Fibroblast of lung (primary cell): ENCODE measurements at places on chromosomes 5 and 9. TPM values are rescaled to one million over a fixed set of nuclear protein-coding genes. Genes with fewer than 3 reads are reported as not detected.

The SPAG8 gene
- 1.0 and 1.3 TPM in 2 replicates for total RNA-seq

The FAM153A gene
- not detected in 2 replicates for total RNA-seq

The DMXL1 gene
- total RNA-seq, result 45.5 and 59.5 TPM in 2 replicates

The TNFSF8 gene
- total RNA-seq, result not detected in 2 replicates

The NR5A1 gene
- not detected in 2 replicates for total RNA-seq

The KCNN2 gene
- 0.50 TPM in 1 of 2 replicates, not detected in the other for total RNA-seq

The SLC6A19 gene
- total RNA-seq, result not detected in 2 replicates

The CYSRT1 gene
- total RNA-seq, result 0.51 and 0.66 TPM in 2 replicates

The SYNPO gene
- 5.6 and 6.6 TPM in 2 replicates for total RNA-seq

The ABLIM3 gene
- 37.2 and 48.1 TPM in 2 replicates for total RNA-seq

The RORB gene
- 2.1 and 4.3 TPM in 2 replicates for total RNA-seq

The RFX3 gene
- 2.8 and 3.1 TPM in 2 replicates for total RNA-seq
